ENCODE measurements at places on chromosomes 7 and 10.

- DNase-seq = no peak
These were observed 129.6 kb upstream of the MKLN1 start for GRCh38 chr7:131197920-131198615.

DNA sequence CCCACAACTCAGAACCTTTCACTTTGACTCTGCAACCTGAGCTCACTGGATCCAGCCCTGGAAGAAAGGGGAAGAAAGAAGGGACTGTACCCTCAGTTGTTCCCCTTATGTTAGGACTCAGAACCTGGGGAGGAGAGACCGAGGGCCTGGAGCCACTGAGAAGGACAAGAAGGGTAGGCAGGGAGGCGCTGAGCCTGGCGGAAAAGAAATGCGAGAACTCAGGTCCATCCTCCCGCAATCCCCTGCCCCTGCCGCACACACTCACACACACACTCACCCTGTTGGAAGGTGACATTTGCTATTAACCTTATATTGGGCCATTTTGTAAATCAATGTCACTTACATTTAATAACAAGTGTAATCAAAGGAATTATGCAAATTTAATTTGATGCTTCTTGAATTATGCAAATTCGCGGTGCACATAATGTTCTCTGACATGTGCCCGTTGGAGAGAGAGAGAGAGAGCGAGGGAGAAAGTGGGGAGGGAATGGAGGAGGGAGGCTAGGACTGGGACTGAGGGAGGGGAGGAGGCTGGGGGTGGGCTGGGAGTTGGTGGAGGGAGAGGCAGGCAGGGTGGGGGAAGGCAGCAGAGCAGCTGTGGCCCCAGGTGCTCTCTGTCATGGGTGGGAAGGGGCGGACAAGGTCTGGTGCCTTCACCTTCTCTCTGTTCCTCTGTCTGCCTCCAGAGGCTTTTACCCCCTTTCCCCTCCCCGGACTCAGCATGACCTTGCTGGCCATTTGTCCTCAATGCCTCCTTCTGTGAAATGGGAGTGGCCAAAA, 99.6 kb upstream of the PAX2 start:
- no peak for DNase-seq

GRCh38 chr7:132347858-132348257, 228.4 kb downstream of the PLXNA4 start:
- no peak for DNase-seq

DNA sequence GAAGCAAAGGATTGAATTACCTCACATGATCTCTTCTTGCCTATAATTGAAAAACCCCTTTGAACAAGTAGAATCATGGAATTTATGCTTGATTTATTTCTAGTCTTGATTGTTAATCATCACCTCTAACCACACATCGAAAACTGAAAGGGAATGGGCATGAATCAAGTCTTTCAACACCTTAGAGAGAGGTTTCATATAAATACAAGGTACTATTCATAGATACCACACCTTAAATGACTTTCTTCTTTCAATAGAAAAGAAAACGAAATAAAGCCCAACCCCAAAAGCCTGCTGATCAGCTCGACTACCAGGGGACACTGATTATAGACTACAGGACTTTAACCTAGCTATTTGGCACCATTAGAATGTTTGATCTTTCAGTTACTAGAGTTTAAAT, 128.6 kb upstream of the PTPRZ1 start:
- no peak for DNase-seq

GRCh38 chr7:65966146-65966545, 15.9 kb downstream of the GUSB start:
- peak; percentile 15 for DNase-seq

DNA sequence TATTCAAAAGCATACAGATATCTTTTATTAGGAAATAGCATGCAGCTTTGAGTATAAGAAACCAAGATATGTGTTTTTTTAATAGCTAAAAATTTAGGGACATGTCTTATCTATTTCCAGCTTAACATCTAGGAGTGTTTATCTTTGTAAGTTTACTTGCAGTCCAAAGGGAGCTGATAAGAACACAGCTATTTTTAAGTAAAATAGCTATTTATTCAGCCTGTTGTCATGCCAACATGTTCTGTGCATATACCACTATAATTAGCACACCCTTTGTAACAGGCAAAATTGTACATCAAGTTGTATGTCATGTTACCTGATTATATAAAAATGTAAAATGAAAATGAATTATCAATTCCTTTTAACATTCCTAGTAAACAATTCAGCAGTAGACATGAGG, 29.6 kb downstream of the FAM133B start:
- DNase-seq = no peak

DNA sequence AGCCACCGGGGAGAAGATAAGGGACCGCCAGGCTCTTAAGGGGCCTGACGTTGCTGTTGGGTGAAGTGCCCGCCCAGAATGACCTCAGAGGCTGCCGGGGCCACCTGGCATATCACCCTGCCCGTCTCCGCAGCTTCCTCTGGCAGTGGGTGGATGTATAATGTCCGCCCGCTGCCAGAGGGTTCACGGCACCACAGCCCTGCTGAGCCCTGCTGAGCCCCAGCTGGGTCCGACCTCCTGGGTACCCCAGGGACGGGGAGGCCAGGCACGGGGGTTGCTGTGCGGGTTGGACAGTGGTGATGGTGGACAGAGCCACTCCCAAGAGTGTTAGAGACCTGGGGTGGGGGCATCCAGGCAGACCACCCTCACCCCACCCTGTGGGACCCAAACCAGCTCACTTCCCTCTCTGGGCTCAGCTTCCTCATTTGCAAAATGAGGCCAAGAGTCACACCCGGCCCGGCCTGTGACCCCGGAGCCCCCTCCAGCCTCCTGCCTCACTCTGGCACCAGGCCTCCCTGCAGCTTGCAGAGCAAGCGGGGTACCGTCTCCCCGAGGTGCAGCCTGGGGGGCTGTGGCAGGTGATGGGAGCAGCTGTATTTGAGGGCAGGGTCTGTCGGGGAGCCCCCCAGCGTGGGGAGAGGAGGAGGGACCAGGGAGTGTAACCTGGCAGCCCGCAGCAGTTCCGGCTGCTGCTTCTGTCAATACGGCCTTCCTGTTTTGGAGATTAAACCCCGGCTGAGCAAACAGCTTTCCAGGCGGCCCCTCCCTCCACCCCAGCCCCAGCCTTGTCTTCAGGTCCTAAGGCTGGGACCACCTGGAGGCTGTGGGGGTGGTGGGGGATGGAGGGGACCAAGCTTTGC, 8.4 kb upstream of the LFNG start:
- peak; percentile 57 for DNase-seq

DNA sequence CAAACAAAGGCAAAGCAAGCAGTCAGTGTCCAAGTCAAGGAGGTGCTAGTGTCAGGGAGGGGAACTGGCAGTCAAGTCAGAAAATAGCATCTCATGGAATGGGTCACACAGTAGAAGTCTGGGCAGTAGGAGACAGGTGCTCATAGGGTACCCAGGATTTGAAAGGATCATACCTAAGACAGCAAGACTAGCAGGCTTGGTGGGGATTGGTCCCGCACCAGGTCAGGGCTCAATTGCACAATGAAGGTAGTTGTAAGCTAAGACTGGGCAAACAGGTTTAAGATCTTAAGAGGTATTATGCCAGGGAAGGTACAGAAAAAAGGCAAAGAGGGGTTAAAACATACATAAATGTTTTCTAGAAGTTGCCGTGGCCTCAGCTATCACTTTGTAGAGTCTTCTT, 181.4 kb upstream of the ETV1 start:
- DNase-seq = no peak

DNA sequence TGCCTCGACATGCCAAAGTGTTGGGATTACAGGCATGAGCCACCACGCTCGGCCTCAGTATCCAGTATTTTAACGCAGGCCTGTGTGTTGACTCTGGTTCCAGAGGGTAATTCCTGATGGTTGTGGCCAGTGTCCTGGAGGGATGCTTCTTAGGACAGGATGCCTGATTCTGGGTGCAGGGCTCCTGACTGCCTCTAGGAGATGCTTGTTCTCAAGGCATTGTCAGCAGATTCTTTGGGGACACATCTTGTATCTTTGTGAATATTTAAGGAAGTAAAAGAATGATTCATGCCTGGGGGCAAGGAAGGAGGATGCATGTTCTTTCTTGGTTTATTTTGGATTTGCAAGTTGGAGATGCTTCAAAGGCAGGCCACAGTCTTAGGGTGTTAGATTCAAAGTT, 2.2 kb downstream of the ZDHHC4 start:
- peak; percentile 71 for DNase-seq

DNA sequence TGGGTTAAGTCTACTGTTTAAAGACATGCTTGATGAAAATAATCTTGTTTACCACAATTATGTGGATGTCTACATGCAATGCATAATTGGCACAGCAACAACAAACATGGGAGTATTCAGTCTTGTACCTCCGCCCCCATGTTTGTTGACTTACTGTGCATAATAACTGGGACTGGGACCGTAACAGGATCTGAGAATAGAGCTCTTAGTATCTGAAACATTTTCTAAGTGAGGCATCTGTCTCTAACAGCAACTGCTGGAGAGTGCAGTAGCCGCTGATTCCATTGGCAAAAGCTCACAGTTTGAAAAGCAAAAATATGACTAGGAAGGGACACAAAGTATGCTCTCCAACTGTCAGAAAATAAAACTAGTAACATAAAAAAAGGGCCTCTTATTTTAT, 61.6 kb downstream of the ENO4 start:
- no peak for DNase-seq

GRCh38 chr10:60291344-60291930, 98.2 kb downstream of the ANK3 start:
- DNase-seq = no peak

- DNase-seq = no peak
These were observed 146.3 kb upstream of the GPR26 start for GRCh38 chr10:123519861-123520260.

DNA sequence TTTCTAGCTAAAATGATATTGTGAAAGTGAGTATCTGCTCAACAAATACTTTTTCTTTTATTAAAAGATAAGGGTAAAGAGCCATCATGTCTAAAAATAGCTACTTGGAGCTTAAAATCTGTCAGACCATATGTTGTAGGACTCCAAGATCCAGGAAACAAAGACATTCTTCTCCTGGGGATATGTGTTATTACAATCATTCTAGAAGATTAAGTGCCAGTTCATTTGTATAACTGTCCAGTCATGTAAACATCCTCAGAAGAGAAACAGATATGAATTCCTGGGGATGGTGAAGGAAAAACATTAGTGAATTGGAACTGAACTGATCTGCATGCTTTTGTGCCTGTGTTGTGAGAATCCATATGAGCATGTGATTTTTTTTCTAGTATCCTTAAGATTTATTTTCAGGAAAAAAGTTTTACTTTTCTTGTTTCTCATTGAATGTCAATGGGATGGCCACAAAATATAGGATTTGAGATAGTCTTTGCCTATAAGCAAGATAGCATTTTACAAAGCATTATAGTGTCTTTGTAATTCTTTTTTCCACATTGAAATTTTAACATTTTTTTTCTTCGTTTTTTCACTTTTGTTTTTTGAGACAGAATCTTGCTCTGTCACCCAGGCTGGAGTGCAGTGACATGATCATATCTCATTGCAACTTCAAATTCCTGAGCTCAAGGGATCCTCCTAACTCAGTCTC, 14.4 kb upstream of the MTERF1 start:
- no peak for DNase-seq

DNA sequence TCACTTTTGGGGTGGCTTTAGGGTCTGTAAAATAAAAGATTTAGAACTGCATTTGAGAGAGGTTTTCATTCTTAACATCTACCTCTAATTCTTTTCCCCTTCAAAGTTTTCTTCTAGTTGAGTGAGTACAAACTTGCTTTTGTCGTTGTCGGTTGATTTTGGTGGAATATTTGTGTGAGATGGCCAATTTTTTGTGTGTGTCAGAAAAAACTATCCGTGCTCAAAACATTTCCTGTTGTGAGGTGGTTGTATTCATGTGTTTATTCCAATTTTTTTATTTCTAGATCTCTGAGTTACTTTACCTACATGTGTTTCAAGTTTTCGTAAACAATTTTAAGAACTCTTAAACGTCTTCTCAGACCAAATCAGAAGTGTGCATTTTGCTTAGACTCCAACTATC, 1.6 kb downstream of the AHR start:
- peak; percentile 22 for DNase-seq

DNA sequence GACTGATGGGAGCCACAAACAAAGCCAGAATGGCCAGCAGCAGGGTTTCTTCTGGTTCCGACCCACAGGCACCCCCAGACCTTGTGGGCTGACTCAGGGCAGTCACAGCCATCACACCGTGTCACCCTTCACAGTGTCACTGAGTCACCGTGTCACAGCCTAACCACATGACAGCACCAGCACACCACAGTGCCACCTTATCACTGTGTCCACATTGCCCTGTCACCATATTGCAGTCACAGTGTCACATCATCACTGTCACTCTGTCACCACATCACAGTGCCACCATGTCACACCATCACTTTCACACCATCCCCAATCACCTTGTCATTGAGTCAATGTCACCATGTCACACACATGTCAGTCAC, 77.0 kb downstream of the OAT start:
- peak; percentile 95 for DNase-seq

GRCh38 chr7:140541513-140542227, 62.4 kb upstream of the MKRN1 start:
- no peak for DNase-seq

- no peak for DNase-seq
These were observed 647.9 kb downstream of the CNTNAP2 start for GRCh38 chr7:146764458-146764857.

- DNase-seq = peak; percentile 78
These were observed 152.1 kb downstream of the OAT start for GRCh38 chr10:124266468-124267230.

GRCh38 chr10:34580643-34581042, 234.5 kb downstream of the PARD3 start:
- DNase-seq = no peak
